Eye (tissue), 1 donor: ENCODE measurements at places on chromosomes 4 and X.
A peak's percentile ranks its signal among the peaks of the same experiment; 100 is the strongest.

DNA sequence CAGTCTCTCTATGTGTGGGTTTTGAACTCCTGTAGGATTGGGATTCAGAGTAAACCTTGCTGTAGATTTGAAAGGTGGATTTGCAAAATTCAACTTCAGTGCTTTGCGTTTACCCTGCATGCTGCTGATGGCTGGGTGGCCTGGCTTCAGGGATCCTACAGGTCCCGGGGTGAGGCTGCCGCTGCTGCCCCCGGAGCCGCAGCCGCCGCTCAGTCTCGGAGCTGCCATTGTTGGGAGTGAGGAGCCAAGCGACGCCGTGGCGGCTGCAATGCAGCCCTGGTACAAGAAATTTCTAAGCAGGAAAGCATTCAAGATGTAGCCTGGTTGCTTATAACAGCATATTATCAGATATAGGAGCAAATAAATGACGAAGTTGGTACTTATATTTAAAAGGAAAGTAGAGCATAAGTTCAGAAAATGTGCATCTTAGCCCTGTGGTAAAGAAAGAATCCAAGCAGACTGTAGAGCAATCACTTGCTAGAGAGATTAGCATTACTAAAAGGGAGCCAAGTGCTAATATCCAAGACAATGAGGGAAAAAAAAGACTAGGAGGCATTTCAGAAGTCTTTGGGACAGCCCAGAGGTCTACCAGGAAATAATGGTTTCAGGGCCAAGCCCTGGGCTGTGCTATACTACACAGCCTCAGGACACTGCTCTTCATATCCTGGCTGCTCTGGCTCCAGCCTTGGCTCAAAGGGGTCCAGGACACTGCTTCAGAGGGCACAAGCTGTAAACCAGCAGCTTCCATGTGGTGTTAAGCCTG is 36.9 kb upstream of the CHIC1 start:
- no peak for DNase-seq

DNA sequence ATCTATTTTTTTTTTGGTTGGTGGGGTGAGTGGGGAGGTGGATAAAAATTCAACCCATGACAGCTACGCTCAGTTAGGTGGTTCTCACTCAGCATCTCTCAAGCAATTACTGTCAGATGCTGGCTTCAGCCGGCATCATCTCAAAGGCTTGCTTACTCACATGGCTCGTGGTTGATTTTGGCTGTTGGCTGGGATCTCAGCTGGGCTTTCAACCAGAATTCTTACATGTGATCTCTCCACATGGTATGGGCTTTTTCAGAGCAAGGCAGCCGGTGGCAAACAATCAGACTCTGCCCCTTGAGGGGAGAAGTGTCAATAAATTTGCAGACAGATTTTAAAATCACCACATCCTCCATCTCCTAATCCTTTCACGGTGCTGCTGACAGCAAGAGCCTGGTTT is 47.2 kb downstream of the SLC34A2 start:
- DNase-seq, result peak; percentile 28

GRCh38 chr4:87141428-87141827 is 79.0 kb downstream of the KLHL8 start:
- no peak for DNase-seq

DNA sequence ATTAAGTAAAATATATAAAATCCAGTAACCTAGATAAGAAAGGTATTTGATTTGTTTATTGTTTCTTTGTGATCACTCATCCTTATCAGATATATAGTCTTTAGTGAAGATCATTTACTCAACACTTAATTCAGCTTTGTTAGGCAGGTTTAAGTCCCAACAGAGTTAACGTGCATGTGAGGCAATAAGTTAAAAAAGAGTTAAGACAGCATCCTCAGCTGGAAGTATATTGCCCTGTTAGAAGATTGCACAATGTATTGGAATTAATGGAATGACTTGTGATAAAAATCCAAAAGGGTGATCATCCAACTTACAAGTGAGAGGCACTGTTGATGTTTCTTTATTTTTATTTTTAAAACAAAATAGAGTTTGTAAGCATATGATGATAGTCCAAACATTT is 1162.1 kb downstream of the RAPGEF2 start:
- DNase-seq, result no peak

DNA sequence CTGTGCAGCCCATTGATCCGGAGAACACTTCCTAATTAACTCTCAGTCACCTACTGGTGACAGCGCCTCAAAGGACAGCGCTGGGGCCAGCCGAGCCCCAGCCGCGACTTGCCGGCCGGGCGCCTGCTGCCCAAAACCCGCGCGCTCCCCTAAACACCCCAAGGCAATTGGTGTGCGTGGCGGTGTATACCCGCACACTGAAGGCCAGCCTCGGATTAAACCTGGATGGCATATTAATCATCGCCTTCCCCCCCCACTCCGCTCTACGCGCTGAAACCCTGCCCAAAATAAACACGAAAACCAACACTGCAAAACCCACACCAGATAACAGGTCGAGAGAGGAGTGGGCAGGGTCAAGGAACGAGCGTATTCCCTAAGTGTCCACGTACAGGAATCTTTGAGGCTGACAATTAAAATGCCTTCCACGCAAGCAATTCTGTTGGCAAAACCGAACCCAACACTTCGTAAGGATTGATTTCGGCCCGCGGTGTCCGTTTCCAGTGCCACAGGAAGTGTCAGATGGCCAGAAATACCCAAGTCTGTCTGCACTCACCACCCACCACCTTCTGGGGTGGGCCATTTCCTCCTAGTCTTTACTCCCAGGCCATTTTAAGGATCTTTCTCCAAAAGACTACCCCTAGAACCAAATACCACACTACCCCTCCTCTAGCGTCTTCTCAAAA is 2.7 kb downstream of the BCOR start:
- DNase-seq, result peak; percentile 56

DNA sequence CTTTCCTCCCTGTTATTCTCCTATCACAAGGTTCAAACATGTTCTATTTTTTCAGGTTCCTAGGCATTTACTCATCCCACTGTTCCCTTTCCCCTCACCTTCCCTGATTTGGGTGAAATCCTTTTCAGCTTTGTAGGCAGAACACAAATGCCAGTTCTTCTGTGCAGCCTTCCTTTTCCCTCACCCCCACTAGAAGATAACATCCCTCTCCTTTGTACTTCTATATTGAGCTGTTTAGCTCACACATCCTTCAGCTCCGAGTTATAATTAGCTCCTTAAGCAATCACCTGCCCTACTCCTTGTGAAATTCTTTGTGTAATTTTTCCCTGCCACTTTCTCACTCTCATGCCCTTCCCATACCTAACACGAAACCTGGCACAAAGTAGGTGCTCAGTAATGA is 240.9 kb downstream of the AR start:
- no peak for DNase-seq

DNA sequence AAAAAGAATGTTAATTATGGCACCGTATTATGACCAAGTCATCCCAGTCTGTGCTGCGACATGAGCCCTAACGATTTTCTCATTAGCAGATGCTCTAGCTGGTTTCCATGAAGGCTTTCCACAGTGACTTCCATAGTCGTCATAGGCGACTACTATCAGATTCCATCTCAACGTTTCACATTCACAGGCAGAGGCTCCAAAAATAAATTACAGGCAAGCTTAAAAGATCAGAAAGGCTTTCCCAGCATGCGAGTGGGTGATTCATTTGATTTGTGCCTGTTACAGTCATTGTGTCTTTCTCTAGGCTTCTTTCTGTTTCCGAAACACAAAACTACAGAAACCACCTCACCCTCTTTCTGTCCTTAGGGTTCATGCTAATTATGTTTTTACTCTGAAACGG is 43.2 kb downstream of the PALLD start:
- peak; percentile 42 for DNase-seq
